ENCODE measurements at places on chromosomes 5 and 9. TPM values are rescaled to one million over a fixed set of nuclear protein-coding genes. Genes with fewer than 3 reads are reported as not detected.

GRCh38 chr9:108060175-108060574 is 570.6 kb upstream of the KLF4 start:
- no peak for DNase-seq

GRCh38 chr5:59532979-59533729 is 360.4 kb downstream of the PDE4D start:
- DNase-seq: no peak

DNA sequence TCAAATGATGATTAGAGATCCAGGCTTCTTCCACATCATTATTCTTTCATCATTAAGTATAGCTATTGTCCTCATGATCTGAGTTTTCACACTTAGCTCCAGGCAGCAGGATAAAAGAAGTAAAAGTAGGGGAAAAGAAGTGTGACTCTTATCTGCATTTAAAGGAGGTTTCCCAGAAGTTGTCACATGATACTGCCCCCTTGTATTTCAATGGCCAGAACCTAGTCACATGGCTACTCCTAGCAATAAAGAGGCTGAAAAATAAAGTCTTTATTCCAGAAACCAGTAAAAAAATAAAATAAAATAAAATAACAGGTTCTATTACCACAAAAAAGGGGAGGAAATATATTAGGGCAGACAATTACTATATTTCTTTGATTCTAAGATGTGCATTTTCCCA is 5.3 kb upstream of the NDUFS4 start:
- no peak for DNase-seq

- DNase-seq: no peak
These were observed 1.0 kb downstream of the NIPSNAP3A start for GRCh38 chr9:104748359-104749031.

DNA sequence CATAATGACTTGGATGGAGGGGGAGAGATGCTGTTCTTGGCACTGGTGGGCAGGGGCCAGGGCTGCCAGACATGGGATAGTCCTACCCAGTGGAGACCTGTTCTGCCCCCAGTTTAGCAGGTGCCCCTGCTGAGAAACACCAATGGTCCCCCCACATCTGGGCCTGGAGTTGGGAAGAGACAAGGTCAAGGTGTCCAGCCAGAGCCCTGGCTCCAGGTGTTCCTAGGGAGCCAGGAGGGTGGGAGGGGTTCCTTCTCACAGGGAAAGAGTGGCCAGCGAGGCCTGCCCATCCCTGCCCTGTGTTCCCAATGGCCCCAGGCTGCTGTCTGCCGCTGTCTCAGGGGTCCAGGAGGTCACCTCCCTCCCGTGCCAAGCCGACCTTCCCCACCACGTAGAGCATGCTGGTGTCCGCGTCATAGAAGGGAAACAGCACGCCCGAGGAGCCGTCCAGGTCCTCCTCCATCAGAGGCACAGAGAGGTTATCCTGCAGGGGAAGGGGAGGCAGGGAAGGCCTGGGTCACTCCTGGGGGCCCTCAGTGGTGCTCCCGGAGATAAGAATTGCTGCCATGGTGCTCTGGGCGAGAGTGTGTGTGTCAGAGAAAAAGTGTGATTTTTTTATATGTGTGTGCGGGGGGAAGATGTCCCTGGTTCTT is 11.7 kb upstream of the TRIM14 start:
- no peak for DNase-seq

GRCh38 chr9:126049088-126049487 is 277.5 kb upstream of the MVB12B start:
- no peak for DNase-seq

DNA sequence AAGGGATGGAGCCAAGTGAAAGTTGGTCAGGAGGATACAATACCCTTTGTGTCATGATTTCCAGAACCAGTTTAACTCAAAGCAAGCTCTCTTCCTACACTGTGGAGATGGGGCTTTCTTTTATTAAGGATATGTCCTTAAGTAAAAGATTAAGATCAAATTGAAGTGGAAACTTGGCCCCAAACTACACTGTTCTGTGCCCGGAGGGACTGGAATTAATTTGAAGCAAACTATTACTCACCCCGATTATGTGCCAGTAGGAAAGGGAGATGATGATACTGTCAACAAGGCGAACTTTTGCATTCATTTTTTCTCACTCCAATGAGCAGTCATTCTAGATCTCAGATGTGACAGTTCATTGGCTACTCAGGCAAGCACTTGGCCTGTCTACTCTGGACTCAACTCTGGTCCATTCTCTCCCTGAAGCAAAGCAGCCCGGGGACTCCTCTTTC is 186.7 kb downstream of the NTRK2 start:
- DNase-seq: no peak

- no peak for DNase-seq
These were observed 82.4 kb upstream of the FBXW11 start for GRCh38 chr5:172088801-172089200.

DNA sequence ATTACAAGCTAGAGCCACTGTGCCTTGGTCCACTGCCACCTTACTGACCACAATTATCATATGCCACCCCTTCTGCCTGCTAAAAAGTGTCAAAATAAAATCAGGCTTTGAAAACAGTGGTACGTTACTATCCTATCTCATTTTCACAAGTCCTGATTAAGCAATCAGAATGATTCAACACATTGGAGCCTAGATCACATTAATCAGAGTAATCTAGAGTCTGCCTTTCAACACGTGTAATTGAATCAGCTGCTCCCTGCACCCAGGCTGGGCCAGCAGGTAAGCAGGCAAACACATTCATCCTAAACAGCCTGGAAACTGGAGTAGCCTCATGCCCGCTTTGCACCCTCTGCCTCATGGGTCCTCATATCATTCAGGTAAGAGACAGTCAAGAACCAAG is 186.2 kb downstream of the DCP2 start:
- no peak for DNase-seq

GRCh38 chr5:11584017-11584416 is 320.2 kb downstream of the CTNND2 start:
- no peak for DNase-seq

- peak; percentile 21 for DNase-seq
These were observed 119.1 kb upstream of the TBC1D2 start for GRCh38 chr9:98374385-98375051.

DNA sequence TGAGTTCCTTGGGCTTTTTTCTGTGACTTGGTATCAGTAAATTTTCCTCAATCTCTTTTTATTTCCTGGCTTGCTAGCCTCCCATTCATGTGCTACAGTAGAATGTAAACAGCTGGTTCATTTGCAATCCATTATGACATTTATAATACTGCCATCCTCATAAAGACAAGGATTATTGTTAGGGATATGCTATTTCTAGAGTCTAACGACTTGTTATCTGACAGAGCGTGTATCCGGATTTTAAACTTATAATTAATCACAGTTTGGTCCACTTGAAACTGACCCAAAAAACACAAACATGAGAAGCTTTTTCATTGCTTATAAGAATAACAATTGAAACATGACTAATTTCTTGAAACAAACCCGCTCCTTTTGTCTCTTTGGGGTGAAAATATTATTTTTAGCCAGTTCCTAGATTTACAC is 585.8 kb downstream of the TLE4 start:
- no peak for DNase-seq

GRCh38 chr5:116616876-116617275 is 42.3 kb upstream of the SEMA6A start:
- no peak for DNase-seq

DNA sequence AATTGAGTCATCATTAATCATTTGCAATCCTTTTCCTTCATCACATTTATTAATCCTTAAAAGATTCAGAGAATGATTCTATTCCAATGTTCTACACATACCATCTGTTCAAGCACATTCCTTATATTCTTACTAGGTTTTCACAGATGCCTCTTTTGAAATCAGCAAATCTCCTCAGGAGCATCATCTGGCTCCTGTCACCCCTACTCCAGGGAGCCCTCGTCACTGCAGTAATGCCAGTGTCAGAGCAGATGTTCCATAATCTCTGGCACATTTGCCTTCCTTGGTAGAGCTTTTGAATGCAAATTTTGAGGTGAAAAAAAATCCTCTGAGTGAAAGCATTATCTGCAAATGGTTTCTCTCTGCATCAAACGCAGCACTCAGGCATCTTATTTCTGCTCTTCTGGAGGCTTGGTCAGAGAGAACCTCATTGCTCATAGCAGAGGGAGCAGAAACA is 7.6 kb upstream of the KCNV2 start:
- no peak for DNase-seq

DNA sequence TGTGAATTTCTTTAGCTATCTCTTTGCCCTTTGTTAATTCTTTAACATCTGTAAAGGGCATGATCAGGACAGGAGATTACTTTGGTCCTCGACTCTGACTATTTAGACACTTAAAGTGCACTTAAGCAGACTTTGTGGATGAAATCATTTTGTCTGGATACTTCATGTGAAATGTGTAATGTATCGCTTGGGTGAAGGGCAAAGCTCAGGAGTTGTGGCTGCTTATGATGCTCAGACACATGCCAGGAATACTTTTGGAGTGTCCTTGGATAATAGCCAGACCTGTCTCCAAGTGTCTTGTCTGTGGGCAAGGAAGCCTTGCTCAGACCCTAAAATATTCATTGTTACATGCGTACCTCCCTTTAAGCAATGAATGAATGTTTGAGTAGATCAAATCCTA is 87.8 kb downstream of the RAI14 start:
- no peak for DNase-seq

DNA sequence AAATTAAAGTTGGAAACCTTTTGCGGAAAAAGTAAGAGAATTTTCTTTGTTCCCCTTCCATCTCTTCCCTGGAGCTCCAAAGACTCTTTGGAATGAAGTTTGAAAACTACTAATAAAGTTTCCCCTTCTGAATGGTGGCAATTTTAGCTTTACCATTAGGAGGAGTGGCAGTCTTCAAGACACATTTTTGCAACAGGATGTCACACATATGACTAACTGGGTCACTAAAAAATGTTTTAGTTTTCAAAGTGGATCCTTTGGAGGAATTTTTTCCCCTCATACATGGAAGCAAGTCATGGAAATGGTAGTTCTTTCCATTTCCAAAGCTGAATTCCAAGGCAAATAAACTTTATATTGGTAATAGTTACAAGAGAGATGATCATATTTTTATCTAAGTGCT is 15.6 kb downstream of the FBXO4 start:
- DNase-seq: no peak

DNA sequence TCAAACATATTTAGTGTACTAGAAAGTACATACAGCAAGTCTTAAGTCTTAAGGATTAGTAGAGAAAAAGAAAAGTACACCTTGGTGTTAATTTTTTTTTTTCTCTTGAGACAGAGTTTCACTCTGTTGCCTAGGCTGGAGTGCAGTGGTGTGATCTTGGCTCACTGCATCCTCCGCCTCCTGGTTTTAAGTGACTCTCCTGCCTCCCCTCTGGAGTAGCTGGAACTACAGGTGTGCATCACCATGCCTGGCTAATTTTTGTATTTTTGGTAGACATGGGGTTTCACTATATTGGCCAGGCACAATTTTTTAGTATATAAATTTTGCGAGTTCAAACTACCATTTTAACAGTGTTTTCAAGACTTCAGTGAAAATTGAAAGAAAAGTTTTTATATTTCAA is 1941.1 kb upstream of the CDH6 start:
- DNase-seq: no peak

GRCh38 chr9:68898781-68899439 is 115.0 kb downstream of the PRKACG start:
- no peak for DNase-seq

DNA sequence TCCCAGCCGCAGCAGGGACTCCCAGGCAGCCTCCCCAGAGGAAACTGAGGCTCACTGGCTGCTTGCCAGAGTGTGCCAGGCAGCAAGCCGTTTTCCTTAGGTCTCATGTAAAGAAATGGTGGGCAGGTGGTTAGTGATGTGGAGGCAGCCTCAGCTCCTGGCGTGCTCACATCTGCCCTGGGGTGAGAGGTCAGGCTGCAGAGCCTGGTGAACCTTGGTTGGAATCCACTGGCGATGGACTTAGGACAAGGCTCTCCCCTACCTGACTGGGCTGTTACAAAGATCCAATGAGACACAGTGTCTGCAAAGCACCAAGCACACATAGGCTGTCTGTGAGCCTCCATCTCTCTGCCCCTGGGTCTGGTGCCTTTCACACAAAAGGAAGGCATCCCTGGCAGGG is 30.9 kb downstream of the LHX6 start:
- DNase-seq: no peak

DNA sequence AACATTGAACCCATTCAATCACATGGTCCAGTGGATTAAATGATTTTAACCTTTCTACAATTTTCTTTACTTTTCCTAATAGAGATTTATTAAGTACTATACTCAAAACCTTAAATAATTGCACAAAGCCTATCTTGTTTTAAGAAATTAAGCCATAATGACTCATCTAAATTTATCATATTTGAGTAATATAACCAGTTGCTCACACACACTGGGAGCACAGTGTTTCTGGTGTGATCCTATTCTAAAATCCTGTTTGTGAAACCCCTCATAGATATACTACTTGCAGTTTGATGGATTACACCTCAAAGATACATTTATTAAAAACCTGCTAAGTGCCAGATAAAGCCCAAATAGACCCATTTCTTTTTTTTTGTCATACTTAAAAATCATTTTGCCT is 668.3 kb upstream of the CDH18 start:
- no peak for DNase-seq

DNA sequence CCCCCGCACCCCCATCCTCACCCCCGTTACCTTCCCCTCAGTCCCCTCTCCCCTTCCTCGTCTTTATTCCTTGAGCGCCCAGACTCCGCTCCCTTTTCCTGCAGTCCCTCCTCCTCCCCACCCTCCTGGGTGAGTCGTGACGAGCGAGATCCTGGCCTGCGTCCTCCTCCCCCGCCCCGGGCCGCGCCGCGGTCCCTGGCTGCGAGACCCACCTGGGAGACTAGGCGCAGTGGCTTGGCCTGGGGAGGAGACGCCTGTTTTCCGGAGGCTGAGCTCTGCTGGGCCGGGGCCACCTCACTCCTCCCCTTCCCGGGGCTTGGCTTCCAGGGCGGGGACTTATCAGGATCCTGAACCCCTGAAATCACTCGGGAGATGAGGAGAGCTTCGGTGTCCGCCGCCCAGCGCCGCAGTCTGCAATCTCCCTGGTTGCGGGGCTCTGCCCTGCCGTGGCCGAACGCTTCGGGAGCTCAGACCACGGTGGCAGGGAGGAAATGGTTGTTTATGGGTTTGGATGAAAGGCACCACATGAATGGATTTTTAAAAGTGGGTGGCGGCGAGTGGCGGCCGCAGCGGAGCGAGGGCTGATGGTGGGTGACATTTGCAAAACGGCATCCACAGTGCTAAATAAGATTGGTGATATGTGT is 984 bp downstream of the STXBP1 start:
- DNase-seq: peak; percentile 61

DNA sequence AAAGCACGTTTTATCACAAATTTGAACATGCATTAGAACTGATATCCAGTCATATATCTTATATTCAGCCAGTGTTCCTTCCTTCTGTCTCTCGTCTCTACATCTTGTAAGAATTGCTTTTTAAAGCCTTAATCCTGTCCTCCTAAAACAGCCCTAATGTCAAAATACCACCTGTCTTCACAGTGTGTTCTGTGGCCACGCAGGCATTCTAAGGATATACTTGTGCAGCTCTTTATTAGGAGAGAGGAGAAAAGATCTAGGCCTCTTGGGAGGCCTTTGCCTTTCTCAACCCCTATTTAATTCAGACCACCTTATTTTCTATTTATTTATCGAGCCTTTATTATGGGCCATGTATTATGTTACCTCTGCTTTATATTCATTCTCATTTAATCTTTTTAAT is 78.3 kb downstream of the MAN2A1 start:
- no peak for DNase-seq

FGF1 gene
- total RNA-seq: 4.4 TPM

FUT7 gene
- total RNA-seq: 0.06 TPM

SLC35D2 gene
- total RNA-seq: 26.5 TPM

PLEKHG4B gene
- total RNA-seq: 6.9 TPM

ZNF300 gene
- 13.2 TPM for total RNA-seq

C5 gene
- 5.1 TPM for total RNA-seq

EDIL3 gene
- total RNA-seq: 3.4 TPM

DDX4 gene
- 85.8 TPM for total RNA-seq

PRRX2 gene
- 19.1 TPM for total RNA-seq

LRRC19 gene
- total RNA-seq: not detected

PRUNE2 gene
- total RNA-seq: 15.8 TPM
